ENCODE measurements at places on chromosomes 6 and 20. TPM values are rescaled to one million over a fixed set of nuclear protein-coding genes. Genes with fewer than 3 reads are reported as not detected.

Gene HLA-DQA1
- not detected for polyA plus RNA-seq

Gene HLA-DOA
- polyA plus RNA-seq = 0.18 TPM

Gene SLC17A2
- not detected for polyA plus RNA-seq

Gene KCNQ2
- polyA plus RNA-seq = not detected

Gene ZDHHC14
- polyA plus RNA-seq = 2.7 TPM

Gene IMPG1
- not detected for polyA plus RNA-seq

Gene DCDC2
- polyA plus RNA-seq = 0.02 TPM

Gene AIF1
- polyA plus RNA-seq = not detected

Gene LRFN2
- polyA plus RNA-seq = not detected

Gene TINAG
- polyA plus RNA-seq = not detected

Gene C20orf141
- not detected for polyA plus RNA-seq

Gene FOXA2
- polyA plus RNA-seq = 1.0 TPM

Gene THBS2
- 0.46 TPM for polyA plus RNA-seq

Gene KHDC1L
- 0.26 TPM for polyA plus RNA-seq

Gene IL17F
- not detected for polyA plus RNA-seq

Gene SALL4
- not detected for polyA plus RNA-seq

Gene ARMC2
- 1.5 TPM for polyA plus RNA-seq

Gene HDGFL1
- polyA plus RNA-seq = not detected

Gene EPHA7
- not detected for polyA plus RNA-seq

Gene MOG
- polyA plus RNA-seq = not detected

Gene PHACTR1
- not detected for polyA plus RNA-seq

All from mammary epithelial cell (primary cell).